Esophagus squamous epithelium (tissue), 5 donors: ENCODE measurements at places on chromosomes 2 and 18. TPM values are rescaled to one million over a fixed set of nuclear protein-coding genes. Genes with fewer than 3 reads are reported as not detected.

DNA sequence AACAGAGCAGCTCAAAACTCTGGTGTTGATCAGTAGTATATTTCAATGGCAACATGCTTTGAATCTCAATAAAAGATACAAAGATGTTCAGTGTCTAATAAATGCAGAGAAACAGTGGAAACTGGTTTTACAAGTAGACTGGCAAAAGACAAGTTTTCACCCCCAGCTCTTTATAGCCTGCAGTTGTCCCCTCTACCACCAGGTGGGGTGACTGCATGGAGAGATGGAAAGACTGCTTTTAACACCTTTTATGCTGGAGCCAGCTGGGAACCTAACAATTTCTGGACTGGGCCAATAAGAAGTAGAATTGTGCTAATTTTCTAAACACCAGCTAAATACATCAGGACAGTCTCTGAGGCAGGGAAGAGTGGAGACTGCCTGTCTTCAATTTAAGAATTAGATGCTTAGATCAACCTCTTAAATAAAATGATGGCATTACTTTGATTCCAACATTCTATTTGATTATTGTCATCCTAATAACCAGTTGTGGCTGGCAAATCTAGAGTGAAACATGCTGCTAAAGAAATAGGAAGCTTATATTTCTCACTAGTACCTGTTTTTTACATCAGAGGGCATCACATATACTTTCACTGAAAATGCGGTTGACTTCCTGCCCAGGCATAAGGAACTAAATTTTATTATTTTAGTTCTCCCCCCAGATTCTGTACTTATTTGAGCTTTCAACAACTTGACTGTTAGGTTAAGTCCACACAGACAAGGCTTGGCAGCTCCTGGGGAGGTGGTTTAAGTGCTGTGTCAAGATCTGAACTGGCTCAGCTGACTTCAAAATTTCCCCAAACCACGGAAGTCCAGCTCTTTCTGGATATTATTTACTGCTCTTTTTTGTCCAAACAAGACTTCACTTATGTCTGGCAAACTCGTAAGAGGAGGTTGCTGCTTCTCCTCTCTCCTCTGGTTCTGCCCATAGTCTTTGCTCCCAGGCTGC, 140.5 kb downstream of the TPGS2 start:
- no peak for DNase-seq
- peaks cover 3% of the 10 kb centered on the region for H3K4me1 ChIP-seq
- H3K36me3 ChIP-seq: no peaks in the 10 kb centered on the region
- H3K27ac ChIP-seq: peak overlapping the region; percentile 14
- no peaks in the 10 kb centered on the region for H3K27me3 ChIP-seq
- no peak overlapping the region for H3K4me3 ChIP-seq

GRCh38 chr2:187532333-187533120, 21.7 kb downstream of the TFPI start:
- H3K4me1 ChIP-seq: peaks cover 31% of the 10 kb centered on the region
- H3K27ac ChIP-seq: no peak overlapping the region
- no peak for DNase-seq
- no peak overlapping the region for H3K4me3 ChIP-seq
- no peaks in the 10 kb centered on the region for H3K27me3 ChIP-seq

GRCh38 chr18:49621301-49621700, 59.4 kb downstream of the LIPG start:
- H3K36me3 ChIP-seq: no peaks in the 10 kb centered on the region
- no peaks in the 10 kb centered on the region for H3K4me1 ChIP-seq
- peaks cover 29% of the 10 kb centered on the region for H3K27me3 ChIP-seq
- no peak for DNase-seq

GRCh38 chr2:32472605-32473004, 115.8 kb downstream of the BIRC6 start:
- no peak overlapping the region for H3K27ac ChIP-seq
- no peak for DNase-seq
- no peaks in the 10 kb centered on the region for H3K36me3 ChIP-seq
- no peaks in the 10 kb centered on the region for H3K27me3 ChIP-seq
- no peak overlapping the region for H3K4me3 ChIP-seq
- no peaks in the 10 kb centered on the region for H3K4me1 ChIP-seq

GRCh38 chr2:8796878-8797550, 40.4 kb downstream of the KIDINS220 start:
- no peaks in the 10 kb centered on the region for H3K4me1 ChIP-seq
- peaks cover 9% of the 10 kb centered on the region for H3K36me3 ChIP-seq
- no peak overlapping the region for H3K27ac ChIP-seq
- no peak overlapping the region for H3K4me3 ChIP-seq
- H3K27me3 ChIP-seq: no peaks in the 10 kb centered on the region
- DNase-seq: no peak

Gene PAPOLG
- 7.4 TPM for total RNA-seq
